Cortex of kidney (tissue), 1 donor: ENCODE measurements at places on chromosomes 5 and 9.

DNA sequence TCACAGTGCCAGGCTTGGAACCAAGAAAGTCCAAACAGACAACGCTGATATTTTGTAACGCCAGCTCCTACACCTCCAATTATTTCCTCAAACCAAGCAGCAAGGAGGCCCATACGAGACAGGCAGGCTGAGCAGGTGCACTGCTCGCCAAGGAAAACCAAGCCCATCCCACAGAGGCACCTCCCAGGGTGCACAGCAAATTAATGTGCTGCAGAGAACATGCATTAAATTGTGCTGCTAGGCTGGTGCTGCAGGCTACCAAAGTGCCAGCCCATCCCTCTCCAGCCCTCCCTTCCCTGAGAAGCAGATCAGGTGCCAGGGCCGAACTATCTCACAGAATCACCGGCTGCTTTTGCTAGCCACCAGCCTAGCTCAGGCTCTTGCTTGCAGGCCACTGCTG lies 137.8 kb downstream of the PAX5 start:
- no peak for DNase-seq

DNA sequence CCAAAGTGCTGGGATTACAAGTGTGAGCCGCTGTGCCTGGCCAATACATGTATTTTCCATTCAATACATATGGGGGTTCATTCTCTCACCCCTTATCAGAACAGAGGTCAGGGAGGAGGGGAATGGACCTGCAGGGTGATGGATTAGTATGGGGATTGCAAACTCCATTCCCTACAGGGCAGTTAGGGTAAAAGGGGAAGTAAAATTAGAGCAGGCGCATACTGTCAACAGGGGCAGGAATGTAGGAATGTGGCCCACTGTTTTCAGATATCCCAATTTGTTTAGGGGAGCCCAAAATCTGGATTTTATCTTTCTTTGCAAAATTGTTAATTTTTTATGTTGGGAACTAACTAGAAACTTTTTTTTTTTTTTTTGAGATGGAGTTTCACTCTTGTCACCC lies 46.4 kb upstream of the SLC44A1 start:
- DNase-seq, result no peak

GRCh38 chr5:56367748-56368147 lies 134.6 kb upstream of the ANKRD55 start:
- DNase-seq, result no peak

DNA sequence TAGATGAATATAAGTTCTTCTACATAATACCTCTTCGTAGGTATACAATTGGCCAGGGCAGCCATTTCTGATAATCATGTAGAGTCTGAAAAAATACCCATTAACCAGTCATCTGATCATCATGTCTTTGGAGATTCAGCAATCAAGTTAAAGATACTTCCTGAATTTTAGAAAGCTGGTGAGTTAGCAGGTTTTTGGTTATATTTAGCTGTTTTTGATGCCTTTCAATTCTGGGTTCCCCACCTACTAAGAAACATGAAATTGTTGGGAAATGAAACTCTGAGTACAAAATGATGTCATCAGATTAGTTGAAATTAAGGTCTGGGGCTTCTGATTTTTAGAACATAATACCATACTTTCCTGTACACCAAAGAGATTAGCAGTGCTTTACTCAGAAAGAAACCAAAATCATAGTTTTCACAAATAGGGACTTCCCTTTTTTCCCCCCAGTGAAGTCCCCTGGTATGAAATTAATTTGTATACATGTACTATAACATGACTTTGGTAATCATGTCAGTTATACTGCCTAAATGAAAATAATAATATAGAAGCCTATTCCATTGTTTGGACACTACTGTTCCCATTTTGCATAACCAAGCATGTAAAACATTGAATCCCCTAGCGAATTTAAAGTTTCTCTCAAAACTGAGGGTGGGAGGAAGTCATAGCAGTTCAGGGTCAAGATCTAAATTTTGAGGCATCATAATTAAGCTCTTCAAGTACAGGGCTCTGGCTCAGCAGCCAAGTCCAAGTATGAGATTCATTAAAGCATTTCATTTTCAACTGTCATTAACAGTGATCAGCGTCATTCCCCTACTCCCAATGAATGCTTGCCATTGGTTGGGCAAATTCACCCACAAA lies 17.9 kb downstream of the PRLR start:
- no peak for DNase-seq

GRCh38 chr5:171965745-171966144 lies 40.7 kb downstream of the FBXW11 start:
- no peak for DNase-seq

GRCh38 chr5:56637321-56637920 lies 177.9 kb upstream of the MAP3K1 start:
- DNase-seq, result no peak

- DNase-seq, result no peak
These were observed 58.9 kb downstream of the CAMSAP1 start for GRCh38 chr9:135848341-135849047.

DNA sequence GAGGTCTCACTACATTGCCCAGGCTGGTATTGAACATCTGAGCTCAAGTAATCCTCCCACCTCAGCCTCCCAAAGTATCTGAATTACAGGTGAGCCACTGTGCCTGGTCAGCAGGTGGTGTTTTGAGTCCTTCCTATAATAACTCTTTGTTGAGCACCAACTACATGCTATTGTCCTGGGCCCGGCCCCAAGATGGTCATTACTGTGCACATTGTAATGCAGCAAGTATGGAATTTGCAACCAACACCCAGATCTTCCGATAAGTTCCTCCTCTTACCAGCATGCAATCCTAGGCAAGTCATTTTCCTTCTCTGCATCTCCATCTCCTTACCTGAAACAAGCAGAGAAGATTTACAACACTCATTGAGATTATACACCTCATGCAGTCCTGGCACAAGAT lies 510.3 kb upstream of the KLF4 start:
- DNase-seq, result no peak
